CD4-positive, alpha-beta memory T cell (primary cell): ENCODE measurements at places on chromosomes 11 and 22. TPM values are rescaled to one million over a fixed set of nuclear protein-coding genes. Genes with fewer than 3 reads are reported as not detected.
A peak's percentile ranks its signal among the peaks of the same experiment; 100 is the strongest.

GRCh38 chr11:123544631-123545375 lies 109.6 kb downstream of the SCN3B start:
- DNase-seq = no peak

DNA sequence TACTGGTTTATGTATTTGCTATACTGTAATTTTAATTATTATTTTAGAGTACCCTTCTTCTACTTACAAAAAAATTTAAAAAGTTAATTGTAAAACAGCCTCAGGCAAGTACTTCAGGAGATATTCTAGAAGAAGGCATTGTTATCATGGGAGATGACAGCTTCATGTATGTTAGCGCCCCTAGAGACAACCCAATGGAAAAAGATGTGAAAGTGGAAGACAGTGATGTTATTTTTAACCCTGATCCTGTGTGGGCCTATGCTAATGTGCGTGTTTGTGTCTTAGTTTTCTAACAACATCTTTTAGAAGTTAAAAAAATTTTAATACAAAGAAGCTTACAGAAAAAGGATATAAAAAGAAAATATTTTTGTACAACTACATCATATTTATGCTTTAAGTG lies 205.0 kb downstream of the FAM76B start:
- DNase-seq = no peak

DNA sequence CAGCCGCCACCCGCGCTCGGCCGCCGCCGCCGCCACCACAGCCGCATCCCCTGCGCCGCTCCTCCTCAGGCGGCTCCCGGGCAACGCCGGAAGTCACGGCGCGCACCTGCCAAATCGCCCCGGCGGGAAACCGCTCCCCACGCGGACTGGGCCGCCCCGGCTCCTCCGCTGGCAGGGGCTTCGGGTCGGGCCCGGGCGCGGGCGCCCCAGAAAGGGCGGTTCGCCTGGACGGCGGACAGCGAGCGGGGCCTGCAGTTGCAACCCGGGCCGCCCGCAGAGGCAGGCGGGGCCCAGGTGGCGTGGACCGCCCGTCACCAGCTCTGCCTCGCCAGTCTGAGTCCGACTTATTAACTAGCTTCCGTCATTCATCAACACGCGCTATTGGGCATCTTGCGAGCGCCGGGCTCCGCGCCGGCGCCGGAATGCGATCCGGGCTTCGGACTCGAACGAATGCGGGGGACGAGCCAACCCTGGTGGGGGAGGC lies at the start of gene HIRA:
Gene HIRA (minus strand): TSS at position 85 of the 484 bp plus-strand sequence. CDS start 257 bp downstream, outside the sequence.
- peak; percentile 86 for DNase-seq

GRCh38 chr11:35420371-35420770 lies 1.0 kb upstream of the SLC1A2 start:
- no peak for DNase-seq

DNA sequence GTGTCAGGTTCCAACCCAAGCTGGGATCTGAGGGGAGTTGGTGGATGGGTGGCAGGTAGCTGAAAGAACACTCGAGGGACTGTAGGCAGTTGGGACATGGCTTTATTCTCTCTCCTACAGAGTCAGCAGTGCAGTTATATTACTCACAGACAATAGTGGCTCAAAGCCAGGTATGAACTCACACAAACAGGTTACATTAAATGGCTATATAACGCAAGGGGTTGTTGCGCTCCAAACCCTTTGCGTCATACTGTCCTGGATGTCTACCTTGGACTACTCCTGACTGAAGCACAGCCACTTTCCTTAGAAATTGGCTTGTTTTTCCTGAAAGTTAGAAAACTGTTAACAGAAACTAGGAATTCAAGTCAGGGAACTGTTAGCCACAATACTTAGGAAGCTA lies 66.4 kb upstream of the OR4B1 start:
- no peak for DNase-seq

GRCh38 chr11:72613977-72614376 lies 60.2 kb downstream of the PDE2A start:
- no peak for DNase-seq

- no peak for DNase-seq
Observed at GRCh38 chr11:58394195-58394594, 12.5 kb downstream of the OR5B3 start.

DNA sequence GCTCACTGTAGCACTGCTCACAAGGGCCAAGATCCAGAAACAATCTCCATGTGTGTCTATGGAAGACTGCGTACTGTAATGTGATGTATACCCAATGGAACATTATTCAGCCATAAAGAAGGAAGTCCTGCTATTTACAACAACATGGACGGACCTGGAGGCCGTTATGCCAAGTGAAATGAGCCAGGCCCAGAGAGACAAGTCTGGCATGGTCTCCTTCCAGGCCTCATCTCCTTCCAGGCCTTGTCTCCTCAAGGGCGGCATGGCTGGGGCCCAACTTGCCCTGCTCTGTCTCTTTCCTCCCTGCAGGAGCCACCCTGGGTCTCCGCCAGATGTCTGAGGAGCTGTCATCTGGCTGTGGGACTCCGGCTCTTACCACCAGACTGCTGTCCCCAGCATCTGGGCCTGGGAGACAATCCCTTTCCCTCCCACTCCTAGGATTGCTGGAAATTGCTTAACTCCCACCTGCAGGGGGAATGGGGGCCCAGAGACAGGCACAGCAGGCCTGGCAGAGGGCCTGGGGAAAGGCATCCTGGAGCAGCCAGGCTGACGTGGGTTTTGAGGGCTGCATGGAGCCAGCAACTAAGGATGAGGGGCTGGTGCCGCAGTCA lies 1326.6 kb downstream of the TBC1D22A start:
- no peak for DNase-seq

DNA sequence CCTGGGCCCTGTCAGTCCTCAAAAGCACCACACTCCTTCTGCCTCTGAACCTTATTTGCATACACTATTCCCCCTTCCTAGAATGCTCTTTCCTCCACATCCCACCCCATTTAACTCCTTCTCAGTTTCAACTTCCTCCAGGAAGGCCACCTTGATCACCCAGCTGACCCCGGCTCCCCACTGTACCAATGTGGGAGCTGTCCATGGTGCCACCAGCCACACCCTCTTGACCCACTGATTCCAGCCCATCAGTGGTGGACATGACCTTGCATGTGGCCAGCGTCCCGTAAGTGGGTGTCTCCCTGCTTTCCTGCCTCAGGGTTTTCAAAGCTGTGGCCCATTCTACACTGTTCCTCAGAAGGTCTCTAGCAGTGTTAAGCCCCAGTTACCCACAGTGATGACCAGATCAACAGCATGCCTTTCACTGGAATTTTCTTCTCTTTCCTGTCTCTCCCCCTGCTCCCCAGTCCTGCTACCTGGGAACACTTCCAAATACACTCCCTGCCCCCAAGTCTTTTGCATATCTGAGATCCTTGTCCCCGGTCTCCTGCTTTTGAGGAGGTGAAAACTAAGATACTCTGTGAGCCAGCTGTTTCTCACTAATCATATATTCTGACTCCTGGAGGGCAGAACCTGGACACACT lies 346.6 kb downstream of the MN1 start:
- no peak for DNase-seq

- DNase-seq = peak; percentile 53
Observed at GRCh38 chr22:19179497-19180048, 1.0 kb upstream of the SLC25A1 start.

DNA sequence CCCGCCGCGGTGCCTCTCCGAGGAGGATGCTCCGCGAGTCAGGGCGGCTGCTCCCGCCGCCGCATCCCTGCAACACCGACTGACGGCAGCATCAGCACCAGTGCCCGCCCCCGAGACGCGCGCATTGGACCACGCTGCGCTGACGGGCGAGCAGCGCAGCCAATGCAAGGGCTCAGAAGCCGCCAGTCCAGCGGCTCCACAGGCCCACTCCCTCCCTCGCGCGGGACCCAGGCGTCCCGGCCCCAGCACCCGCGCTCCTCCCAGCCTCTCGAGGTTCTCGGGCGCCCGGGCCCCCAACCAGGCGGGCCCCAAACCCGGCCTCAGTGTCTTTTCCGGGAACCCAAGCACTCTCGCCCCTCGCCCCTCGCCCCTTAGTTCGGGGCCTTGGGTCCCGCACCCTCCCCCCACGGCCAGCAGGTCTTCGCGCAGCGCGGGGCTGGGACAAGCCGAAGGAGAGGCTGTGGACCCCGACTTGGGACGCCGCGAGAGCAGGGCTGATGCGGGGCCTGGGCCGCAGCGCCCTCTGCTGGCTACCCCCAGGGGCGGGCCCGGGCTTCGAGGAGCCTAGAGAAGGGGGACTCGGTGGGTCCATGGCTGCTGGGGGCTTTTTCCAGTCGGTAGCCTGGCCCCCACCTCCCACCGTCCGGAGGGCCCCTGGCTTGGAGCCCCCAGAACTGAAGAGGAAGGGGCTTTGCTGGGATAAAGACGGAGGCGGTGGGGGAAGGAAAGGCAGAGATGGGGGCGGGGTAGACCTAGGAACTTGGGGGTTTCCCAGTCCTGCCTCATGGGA lies at the start of gene NRXN2:
Gene NRXN2 (minus strand): TSS at position 81 of the 790 bp plus-strand sequence. CDS start 9,498 bp downstream, outside the sequence.
- DNase-seq = peak; percentile 84

DNA sequence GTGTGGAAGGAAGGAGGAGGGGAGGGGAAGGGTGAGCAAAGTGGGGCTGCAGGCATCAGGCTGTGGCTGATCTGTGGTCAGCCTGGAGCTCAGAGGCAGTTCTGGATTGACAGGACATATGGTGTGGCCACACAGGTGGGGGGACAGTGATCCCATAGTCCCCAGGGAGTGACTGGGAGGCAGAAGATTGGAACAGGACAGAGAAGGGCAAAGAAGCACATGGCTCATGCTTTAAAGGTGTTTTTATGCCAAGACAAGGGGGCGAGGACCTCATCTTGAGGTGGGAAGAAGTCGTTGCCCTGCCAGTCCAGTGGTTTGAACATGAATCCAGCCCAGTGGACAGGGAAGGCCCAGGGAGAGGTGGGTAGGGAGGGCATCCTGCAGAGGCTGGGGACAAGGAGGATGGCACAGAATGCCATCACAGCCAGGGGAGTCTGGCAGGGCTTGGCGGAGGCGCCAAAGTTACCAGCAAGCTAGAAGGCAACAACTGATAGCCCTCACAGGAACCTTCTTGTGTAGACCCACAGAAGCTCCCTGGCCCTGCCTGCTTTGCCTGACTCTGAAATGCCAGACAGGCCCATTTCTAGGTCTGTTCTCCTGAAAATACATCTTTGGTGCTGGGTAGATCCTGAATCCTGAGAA lies 3.1 kb downstream of the BET1L start:
- no peak for DNase-seq

The E2F8 gene
- polyA plus RNA-seq = not detected

The DGCR6 gene
- polyA plus RNA-seq = 1.6 TPM

The PPP6R3 gene
- polyA plus RNA-seq = 51.6 TPM
